Stimulated activated CD8-positive, alpha-beta memory T cell treated with anti-CD3 and anti-CD28 coated beads, Interleukin-2, amount 100 ng/mL, for 48 hours (primary cell): ENCODE measurements at places on chromosomes 5 and 9.

DNA sequence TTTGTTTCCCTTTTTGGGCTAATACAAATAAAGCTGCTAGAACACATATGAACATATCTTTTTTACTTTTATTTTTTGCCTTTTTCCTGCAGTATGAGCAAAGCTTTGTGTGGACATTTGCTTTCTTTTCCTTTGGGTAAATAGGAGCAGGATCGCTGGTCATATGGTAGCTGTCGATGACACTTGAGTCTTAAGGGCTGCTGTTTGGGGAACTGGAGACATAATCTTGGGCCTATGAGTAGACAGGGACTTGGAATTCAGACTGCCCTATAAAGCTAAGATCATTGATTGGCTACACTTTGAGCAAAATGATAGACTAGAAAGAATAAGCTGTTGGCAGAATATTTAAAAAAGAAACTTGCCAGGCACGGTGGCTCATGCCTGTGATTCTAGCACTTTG is 60.9 kb upstream of the ABL1 start:
- no peak for DNase-seq

DNA sequence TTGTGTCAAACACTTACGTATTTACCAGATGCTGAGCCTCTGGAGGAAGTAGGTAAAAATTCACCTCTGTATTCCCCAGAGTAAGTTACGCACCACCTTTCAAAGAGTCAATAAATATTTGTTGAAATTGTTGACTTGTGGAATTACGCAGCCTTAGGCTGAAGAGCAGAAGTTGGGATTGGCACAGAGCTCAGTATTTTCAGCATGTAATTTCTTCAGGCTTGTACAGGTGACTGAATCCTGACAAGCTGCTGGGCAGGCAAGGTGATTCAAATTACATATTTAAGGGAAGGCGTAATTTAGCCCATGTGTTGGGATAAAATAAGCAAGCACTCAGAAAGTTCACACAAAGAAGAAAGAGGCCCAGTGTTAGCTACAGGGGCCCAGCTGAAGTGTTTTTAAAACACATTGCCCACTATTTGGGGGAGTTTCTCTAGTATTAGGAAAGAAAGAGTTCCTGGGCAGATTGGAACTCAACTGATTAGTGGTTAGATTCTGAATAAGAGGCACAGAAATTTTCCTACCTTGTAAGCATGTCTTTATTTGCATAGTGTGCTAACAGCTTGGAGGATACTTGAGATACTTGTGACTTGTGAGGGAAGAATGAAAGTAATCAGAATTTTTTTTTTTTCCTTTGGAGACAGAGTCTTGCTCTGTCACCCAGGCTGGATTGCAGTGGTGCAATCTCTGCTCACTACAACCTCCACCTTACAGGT is 165.3 kb upstream of the FBXL7 start:
- no peak for DNase-seq

GRCh38 chr9:18149471-18150011 is 324.4 kb upstream of the ADAMTSL1 start:
- no peak for DNase-seq

GRCh38 chr5:41219658-41220269 is 6.4 kb upstream of the C6 start:
- no peak for DNase-seq

DNA sequence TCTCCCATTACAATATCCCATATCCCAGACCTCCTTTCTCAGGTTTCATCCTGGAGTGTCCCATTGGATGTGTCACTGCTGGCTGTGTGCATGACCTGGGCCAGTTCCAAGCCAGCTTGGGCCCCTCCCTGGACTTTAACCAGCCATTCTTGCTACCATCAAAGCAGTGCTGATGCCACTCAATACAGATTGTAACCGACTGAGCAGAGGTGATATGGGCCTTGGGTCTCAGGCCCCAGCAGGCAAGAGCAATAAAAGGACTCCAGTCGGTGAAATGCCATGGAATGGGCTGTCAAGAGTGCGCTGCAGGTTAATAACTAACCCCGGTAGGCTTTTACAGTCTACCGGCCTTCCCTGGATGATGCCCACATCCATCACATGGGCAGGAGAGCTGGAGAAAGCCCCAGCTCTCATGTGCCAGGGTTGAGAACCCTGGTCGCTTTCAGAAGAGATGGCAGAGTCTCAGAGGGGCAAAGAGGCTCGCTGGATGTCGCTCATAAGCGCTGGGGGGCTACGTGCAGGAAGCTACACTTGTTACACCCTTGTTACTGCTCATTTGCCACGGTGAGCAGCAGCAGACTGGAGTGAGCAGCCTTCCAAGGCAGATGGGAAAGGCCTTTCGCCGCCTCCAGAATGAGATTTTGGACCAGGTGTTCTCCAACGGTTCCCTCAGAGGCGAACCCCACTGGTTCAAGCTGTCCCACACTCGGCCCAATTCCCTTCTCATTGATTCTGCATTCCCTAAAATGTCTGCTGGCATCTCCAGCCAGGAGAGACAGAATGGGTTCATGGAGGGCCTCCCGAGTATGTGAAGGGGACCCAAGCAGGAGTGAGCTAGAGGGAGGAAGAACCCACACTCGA is 13.2 kb downstream of the EPB41L4B start:
- no peak for DNase-seq

DNA sequence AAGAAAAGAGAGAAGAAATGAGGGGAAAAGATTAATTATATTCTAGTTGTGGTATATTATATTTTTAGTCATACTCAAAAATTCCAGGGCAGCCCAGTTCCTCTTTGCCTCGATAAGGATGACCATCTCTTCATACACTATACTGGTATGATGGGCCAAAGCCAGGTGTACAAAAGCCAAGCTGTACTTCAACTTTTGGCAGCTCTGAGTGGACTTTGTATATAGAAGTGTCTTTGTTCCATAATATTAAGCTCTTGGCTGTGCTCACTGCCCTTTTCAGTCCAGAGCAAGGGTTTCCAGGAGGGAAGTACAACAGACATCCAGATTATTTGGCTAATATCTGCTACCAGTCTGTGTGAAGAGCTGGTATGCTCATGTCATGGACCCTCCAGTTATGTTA is 934.3 kb upstream of the CDH10 start:
- DNase-seq: no peak

- no peak for DNase-seq
These were observed 90.0 kb upstream of the CTSL start for GRCh38 chr9:87635656-87636501.

DNA sequence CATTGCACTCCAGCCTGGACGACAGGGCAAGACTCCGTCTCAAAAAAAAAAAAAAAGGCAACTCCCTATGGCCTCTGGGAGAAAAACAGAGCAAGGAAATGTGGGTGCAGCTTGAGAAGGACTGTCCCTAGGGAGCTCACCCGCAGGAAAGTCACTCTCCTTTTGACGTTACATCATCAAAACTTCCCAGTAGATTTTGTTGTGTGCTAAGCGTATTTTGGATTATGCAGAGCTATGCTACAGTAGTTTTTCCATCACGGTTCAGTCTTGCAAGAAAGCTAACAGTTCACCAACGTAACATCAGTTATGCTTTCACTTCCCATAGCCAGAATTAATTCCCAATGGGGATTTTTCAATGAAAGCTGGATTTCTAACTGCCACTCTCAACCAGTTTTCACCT is 138.8 kb downstream of the HSD17B3 start:
- DNase-seq: no peak
